ENCODE measurements at places on chromosomes 13 and 19.

DNA sequence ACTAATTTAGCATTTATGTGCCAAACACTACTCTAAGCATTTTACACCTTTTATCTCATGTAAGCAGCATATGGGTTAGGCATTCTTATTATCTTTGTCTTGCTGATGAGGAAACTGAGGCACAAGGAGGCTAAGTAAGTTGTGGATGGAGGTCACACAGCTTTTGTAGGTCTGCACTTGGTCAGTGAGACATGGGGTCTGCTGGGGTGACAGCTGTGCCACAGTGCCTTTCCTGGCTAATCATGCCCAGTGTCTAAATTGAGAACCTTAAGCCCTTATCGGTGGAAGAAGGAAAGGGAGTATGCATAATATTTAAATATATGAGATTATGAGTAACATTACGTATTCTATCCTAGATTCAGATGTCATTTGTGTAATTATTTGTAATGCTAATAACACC, 226.2 kb downstream of the GGACT start:
- DNase-seq, result no peak

DNA sequence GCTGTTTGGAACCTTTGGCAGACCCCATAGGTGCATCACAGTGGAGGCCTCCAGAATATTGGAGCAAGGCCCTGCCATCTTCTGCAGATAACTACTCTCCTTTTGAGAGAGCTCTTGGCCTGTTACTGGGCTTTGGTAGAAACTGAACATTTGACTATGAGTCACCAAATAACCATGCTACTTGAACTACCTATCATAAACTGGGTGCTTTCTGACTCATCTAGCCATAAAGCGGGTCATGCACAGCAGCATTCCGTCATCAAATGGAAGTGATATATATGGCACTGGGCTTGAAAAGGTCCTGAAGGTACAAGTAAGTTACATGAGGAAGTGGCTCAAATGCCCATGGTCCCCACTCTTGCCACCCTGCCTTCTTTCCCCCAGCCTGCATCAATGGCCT, 782.5 kb upstream of the SLITRK6 start:
- DNase-seq, result no peak

GRCh38 chr13:60494296-60494695, 97.3 kb downstream of the TDRD3 start:
- no peak for DNase-seq

GRCh38 chr19:35018379-35018778, 11.9 kb upstream of the SCN1B start:
- DNase-seq, result no peak

DNA sequence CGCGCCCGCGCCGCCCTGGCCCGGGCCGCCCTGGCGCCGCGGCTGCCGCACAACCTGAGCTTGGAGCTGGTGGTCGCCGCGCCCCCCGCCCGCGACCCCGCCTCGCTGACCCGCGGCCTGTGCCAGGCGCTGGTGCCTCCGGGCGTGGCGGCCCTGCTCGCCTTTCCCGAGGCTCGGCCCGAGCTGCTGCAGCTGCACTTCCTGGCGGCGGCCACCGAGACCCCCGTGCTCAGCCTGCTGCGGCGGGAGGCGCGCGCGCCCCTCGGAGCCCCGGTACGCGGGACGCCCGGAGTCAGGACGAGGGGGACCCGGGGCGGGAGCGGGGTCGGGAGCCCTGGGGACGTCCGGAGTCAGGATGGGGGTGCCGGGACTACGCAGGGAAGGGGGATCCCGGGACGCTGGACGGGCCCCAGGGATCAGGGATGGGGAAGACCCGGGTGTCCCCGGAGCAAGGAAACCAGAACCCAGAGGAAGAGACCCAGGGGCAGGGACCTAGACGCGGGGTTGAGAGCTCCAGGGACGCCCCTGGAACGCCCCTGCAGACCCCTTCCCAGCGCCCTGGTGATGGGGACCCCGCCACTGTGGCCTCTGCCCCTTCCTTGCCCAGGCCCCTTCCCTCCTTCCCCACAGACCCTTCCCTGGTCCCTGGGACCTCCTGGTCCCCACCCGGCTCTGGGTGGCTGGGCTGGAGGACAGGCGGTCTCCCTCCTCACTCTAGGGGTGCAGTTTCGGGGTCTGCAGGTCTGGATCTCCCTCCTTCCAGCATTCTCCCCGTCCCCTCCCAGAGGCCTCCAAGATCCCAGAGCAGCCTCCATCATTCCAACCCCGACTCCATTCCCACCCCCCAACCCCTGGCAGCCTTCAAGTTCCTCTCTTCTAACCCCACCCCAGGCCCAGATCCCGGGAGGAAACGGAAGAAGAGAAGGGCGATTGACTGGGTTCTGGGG, 645 bp downstream of the GRIN3B start:
- no peak for DNase-seq

- DNase-seq, result peak; percentile 43
Observed at GRCh38 chr19:12668932-12669269, 2.3 kb downstream of the WDR83 start.

GRCh38 chr19:7674010-7675005, 2.6 kb upstream of the MCEMP1 start:
- DNase-seq, result no peak

- no peak for DNase-seq
Observed at GRCh38 chr13:114116734-114117133, 15.7 kb downstream of the RASA3 start.

- DNase-seq, result no peak
Observed at GRCh38 chr13:106159295-106160195, 375.9 kb downstream of the EFNB2 start.

GRCh38 chr13:97295283-97296182, 73.4 kb downstream of the MBNL2 start:
- DNase-seq, result no peak

DNA sequence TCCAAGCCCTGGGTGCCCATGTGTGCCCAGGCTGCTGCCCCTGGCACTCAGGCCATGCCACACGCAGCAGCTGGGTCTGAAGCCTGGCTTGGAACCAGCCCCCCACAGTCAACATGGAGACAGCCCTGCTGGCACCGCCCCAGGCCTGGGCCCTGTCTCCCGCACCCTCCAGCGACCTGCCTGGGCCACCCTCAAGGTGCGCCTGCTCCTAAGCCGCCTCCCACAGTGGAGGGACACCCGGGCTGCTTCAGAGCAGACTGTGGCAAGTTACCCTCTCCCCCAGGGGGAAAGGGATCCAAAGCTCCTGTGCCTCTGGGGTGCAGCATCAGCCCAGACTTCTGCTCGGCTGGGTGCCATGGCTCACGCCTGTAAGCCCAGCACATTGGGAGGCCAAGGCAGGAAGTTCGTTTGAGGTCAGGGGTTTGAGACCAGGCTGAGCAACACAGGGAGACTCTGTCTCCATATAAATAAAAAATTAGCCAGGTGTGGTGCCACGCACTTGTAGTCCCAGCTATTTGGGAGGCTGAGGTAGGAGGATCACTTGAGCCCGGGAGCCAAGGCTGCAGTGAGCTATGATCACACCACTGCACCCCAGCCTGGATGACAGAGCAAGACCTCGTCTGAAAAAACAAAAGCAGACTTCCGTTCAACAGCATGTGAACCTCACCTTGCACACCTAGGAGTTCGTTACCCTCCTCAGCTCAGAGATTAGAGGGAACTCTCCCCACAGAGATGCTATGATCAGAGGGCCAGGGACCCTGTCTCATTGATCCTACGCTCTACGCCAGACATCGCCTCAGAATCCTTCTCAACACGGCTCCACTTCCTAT, 15.6 kb downstream of the ELL start:
- no peak for DNase-seq

DNA sequence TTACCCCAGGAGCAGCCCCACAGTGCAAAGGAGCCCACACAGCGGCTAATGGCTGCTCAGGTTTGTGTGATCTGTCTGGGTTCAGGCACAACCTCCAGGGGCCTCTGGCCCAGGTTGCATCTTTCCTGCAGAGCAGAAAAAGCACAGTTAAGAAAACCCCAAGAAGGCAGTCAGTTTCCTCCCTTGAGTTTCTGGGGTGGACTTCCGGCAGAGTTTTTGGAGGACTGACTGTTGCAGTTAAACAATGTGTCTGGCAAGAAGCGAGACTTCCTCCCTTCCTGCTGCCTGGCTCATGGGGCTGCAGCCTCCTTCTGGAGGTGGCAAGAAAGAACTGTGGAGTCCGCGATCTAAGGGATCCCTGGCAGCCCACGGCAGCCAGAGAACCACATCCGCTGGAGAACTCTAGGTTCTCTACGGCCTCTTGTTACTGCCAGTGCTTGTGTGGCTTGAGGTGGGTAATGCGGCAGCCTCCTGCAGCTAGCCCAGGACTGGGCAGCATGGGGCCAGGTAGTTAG, 114.4 kb downstream of the ZDHHC20 start:
- DNase-seq, result no peak

DNA sequence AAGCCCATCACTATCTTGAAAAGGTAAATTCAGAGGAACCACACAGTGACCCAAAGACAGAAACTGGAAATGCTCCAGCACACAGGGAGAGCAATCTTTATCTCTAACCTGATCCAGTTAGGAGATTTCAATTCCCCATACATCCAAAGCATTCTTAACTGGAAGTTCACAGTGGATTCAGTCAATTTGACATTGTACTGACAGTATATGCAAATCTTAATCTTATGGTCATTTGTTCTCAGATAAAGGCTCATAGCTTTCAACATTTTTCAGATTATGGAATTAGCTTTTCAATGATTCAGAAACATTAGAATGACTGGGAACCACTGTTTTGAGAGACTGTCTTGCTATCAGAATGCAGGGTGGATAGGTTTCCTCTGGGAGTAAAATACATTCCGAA, 1455.6 kb downstream of the OLFM4 start:
- no peak for DNase-seq

DNA sequence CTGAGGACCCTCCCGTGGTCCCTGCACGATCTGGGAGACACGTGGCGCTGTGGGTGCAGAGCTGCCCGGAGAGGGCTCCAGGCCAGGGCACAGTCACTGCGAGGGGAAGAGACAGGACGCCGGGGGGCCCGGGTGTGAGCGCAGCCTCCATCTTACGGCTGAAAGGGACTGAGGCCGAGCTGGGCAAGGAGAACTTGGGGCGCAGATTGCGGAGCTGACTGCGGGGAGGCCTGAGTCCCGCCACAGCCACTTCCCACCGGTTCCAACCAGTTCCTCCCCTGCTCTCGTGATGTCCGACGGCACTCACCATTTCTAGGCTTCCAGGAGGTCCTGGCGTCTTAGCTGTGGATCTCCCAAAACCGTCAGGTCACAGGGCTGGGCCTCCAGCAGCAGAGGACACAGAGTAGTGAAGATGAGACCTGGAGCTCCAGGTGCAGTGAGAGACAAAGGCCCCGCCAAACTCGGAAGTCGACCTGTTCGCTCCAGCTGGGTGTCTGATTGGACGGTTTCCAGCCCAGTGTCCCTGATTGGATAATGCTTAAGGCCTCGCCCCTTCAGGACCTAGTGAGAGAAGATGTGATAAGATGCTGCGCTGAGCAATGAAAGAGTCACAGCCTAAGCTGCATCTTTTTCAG, 4.8 kb upstream of the ZNF253 start:
- DNase-seq, result no peak

DNA sequence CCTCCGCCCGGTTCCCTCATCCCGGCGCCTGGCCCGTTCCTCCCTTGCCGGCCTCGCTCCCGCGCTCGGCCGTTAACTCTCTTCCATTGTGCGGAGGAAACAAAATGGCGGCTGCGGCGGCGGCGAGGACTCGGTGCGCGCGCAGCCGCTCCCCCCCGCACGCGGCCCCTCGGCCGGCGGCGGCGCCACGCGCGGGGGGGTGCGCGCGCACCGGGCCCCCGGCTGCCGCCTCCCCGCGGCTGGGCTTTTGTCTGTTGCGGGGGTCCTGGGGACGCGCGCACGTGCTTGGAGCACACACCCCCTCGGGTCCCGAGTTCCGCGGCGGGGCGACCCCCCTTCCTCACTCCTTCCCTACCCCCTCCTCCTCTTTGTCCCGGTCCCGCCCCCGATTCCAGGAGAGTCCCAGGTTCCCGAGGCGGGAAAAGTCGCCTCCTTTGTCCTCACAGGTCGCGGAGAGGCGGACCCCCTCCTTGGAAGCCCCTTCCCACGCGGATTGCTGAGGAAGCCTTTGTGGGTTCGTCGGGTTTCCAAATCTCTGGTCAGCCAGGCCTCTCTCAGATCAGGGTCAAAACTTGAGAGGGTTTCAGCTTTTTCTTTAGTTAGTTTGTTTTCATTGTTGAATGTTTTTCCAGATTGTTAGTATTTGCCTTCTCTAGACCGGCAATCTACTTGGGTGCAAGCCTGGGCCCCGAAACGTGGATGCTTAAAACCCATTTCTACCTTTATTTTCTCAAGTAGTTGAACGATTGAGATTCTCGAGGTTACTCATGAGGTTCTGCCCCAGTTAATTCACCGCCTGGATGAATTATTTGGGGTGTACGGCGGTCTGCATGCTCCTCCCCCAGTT, 687 bp downstream of the ILF3 start:
- peak; percentile 52 for DNase-seq

DNA sequence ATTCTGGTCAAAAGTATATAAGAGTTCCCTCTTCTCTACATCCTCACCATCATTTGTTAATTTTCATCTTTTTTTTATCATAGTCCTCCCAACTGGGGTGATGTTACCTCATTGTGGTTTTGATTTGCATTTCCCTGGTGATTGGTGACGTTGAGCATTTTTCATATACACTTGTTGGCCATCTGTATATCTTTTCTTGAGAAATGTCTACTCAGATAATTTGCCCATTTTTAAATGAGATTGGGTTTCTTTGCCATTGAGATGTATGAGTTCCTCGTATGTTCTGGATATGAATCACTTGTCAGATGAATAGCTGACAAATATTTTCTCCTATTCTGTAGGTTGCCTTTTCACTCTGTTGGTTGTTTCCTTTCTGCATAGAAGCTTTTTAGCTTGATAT, 2.4 kb downstream of the CD33 start:
- DNase-seq, result no peak

GRCh38 chr13:90287521-90287920, 1060.0 kb upstream of the MIR17HG start:
- DNase-seq, result no peak

DNA sequence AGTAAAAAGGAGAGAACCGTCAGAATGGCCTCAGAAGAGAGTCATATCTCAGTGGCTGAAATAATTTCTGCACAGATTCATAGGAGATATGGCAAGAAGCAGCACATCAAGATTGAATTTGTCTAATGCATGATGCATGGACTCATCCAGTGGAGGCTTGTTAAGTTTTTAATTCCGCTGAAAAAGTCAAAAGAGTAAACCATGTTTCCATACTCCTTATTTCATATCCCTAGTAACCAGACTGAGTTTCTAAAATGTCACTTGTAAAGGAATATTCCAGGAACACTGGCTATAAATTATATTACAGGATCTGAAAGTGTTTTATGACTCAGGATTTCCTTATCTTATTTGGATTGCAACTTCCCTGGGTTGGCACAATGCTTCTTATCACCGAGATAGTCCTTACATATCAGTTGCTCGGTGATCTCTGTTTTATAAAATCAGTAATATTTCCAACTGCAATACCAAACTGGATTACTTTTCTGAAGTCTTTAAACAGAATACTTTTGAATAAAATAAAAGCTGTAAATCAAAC, 180.2 kb upstream of the TSC22D1 start:
- no peak for DNase-seq

GRCh38 chr19:29001141-29001581, 211.8 kb downstream of the UQCRFS1 start:
- DNase-seq, result no peak

DNA sequence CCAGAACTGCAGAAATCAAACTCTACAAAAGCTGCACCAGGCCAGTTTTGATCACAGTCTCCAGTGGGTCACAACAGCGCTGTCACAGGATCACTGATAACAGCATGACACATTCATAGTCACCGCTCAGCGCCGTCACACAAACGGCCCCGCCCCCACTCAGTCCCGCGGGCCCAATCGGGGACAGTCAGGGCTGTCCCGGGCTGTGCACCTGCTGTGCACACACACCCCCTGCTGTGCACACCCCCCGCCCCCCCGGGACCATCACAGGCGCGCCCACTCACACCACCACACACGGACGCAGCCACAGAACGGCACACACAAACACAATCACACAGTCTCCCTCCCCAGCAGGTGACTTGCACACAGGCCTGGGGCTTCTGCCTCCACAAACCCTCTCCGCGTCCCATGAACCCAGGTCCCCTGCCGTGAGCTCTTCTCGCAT, 435 bp upstream of the ZNF382 start:
- peak; percentile 78 for DNase-seq
